ENCODE measurements at places on chromosomes 6 and 20.

GRCh38 chr6:128246472-128247260 lies 273.7 kb downstream of the PTPRK start:
- DNase-seq = no peak

GRCh38 chr6:125807293-125807692 lies 16.5 kb downstream of the NCOA7 start:
- DNase-seq = no peak

DNA sequence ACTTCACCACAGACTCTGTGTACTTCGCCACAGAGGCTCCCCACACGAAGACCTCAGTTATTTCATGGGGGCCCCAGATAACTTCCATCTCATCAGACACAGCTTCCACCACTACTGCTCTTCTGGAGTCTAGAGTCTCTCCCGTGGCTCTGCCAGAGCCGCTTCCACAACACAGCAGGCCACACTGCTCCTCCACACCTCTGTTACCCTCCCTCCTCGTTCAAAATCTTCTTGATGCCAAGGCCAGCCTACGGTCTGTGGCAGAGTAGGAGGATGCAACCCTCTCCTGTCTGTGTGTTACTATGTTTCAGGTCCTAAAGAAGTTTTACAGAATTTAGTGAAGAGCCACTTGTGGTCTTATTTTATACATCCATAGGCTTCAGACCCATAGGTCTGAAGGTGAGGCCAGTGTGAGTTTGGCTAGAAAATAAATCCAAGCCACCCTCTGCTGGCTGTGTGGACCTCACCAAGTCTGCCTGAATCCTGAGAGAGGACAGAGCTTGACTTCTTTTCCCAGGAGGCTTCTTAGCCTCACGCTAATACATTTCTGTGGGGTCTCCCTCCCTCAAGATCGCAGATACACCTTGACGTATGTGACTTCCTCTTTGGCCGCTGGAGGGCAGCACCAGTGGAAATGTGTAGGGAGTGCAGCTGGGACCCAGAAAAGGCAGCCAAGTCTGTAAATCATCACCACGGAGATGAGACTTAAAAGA lies 197.7 kb downstream of the FAXC start:
- peak; percentile 78 for DNase-seq

DNA sequence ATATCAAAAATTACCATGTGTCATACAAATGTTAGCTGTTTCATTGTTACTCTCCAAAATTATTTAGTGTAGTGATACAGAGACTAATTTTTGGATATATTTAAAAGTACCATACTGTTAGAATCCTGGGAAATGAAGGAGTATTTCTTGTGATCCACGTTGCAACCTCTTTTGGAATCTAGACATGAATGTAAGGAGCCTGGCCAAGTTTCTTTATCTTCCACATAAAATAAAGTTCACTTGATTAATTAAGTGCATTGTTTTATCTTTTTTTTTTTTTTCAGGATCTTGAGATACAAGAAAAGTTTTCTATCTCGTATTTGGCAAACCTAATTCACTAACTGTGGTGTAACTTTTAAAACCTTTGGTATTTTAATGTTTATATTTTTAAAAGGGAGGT lies 270.7 kb downstream of the SOX4 start:
- DNase-seq = no peak

DNA sequence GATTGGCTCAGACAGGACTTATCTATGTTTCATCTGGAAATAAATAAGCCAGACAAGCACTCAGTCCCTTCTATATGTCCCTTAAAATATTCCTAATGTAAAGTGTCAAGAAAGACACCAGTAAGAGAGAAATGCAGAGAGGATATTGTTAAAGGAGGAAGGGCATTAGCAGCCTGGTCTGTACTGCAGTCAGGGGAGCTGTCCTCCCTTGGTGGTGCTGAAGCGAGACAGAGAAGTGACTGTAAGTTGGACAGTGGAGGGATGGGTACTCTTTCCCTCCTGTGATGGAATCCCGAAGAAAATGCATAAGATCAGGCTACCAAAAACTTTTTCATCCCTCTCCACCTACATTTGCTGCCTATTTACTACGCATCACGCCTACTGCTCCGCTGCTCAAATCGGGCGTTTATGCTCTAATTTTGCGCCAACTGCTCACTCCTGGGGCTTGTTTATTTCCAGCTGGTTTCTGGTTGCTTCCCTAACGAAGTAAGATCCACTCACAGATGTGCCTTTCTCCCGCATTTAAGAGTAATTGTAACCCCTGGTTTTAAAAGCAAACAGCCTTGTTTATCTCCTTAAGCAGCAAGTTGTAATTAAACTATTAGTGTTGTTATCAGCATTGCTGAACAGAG lies 35.2 kb downstream of the PHACTR1 start:
- DNase-seq = peak; percentile 82

GRCh38 chr6:29496961-29497360 lies 9.2 kb upstream of the MAS1L start:
- DNase-seq = no peak

DNA sequence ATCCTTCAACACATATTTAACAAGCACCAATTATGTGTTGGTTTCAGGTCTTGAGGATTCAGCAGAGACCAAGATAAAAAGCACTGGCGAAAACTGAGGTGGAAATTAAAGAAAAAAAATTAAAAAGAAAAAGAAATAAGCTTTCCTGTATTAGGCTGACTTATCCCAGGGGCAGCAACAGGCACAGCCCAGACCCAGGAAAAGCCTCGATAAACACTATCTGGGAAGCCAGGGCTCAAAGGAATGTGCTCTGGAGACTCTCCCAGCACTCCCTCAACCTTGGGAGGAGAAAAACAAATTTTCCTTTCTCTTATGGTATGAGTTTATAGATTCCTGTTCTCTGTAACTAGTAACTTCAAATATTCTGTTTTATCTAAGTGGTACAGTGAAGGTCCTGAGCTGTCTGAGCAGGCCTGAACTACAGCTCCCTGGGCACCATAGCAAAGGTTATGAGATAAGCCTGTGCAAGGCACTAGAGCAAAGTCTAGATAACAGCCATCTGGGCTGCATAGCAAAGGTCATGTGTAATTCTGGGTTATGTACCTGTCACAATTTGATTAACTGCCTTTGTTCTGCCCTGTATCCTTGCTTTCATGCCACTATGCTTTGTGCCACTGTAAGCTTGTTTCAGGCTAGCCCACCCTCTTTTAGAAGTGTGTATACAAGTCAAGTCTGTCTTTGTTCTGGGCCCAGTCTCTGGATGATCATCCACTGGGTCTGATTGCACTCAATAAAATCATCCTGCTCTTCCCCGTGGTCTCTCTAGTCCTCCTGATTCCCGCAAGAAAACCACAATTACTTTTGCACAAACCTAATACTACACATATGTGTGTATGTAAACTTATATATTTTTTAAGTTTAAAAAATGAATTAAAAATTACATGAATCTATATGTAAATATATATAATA lies 54.0 kb downstream of the IL22RA2 start:
- DNase-seq = no peak

DNA sequence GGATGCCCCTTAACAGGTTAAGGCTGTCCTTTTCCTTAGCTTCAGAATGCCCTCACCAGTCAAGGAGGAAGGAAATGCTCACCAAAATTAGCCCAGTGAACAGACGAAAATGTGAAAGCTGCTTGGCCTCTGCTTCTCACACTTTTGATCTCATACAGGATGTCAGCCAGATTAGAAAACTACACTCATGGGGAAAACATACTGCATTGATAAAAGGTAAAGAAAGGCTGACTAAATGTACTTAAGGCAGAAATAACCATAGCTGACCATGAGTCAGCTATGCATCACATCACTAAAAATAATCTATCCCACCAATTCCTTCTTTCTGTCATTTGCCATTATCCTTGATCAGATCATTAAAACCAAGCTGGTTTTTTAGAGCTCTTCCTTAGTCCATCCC lies 198.4 kb upstream of the TENT5A start:
- DNase-seq = no peak

DNA sequence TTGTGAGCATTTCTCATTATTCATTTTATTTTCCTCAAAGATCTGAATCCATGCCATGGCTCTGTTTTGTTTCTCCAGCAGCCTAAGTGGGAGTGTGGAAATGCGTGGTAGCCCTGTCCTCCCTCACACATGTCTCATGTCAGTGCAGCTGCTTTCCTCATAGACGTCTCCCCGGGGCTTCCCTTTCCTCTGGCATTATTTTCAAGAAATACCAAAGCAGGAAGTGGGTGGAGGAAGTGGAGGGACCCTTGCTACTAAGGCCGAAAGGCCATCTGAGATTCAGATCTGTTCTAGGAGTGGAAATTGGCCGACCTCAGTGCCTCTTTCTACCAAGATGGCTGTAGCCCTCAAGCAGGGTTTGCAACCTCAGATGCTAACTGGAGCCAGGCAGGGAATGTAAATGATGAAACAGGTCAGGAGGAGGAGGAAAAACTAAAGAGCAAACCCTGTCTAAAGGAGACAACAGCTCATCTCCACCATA lies 420.9 kb upstream of the PLCB4 start:
- DNase-seq = no peak

DNA sequence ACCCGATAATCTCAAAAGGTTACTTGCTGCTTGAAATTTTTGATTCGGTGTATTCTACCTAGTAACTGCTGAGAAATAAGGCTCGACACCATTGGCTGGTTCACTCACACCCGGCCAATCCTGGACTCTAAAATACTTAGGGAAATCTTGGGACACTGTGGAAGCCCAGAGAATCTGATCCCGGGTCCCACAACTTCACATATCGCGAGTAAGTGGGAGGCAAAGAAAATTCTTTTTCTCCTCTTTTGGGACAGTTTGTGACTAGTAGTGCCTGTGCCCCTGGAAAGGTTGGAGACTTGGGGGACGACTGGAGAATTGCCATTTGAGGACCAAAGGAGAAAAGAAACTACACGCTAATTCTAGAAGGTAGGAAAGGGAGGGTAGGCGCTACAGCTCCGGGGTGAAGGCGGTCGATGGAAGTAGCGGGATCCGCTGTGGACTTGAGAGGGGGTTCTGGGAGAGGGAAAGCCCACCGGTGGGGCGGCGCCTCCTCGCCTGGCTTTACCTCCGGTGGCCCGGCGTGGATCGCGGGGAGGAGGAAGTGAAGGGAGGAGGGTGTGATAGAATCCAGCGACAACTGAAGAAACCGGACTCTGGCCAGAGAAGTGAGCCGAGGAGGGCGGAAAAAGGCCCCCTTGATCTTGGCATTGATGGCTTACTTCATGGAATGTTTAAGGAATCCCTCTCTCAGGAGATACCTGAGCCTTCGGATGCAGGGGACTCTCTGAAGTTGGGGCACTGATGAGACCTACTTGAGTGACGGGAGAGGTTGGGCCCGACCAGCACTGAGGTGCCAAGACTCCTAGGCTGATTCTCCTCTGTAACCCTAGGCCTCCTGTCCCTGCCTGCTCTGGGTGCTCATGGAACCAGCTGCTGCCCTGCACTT lies 18.8 kb upstream of the BTN3A3 start:
- peak; percentile 62 for DNase-seq

- no peak for DNase-seq
Observed at GRCh38 chr6:34275128-34275804, 26.5 kb upstream of the SMIM29 start.

DNA sequence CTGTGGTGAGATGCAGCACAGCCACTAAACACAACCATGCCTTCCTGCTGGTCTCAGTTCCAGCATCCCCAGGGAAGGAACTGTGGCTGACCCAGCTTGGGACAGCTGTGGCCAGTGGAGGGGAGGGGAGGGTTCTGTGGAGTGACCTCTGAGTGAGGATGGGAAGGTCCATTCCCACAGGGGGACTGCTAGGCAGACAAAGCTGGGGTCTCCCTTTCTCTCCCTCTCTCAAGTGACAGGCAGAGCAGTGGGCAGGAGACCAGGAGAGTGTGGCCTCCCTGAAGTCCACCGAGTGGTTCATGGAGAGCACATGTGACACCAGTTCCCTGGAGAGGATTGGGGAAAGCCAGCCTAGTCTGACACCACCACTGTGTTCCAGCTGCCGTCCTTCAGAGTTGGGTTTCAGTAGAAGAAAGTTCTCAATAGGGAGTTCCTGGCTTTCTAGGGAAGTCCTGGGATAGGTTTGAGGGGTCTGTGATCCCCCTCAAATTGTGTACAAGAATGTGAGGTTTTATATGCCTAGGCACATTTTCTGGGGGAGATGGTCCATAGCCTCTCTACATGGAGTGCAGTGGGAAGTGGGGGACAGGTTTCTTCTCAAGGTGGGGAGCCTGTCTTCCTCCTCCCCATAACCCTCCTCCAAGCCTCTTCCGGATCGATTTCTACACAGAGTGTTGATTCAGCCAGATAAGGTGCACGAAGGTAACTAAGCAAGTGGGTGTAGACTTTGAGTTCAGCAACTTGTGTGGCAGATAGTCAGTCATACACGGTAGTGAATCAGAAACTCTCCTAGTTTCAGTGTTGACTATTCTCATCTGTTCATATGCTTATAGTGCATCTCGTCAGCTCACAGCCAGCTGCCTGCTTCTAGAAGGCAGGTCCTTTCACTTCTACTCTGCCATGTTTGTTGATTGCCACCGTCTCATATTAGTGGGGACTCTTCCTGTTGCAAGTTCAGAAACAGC lies 18.9 kb downstream of the MANBAL start:
- no peak for DNase-seq

DNA sequence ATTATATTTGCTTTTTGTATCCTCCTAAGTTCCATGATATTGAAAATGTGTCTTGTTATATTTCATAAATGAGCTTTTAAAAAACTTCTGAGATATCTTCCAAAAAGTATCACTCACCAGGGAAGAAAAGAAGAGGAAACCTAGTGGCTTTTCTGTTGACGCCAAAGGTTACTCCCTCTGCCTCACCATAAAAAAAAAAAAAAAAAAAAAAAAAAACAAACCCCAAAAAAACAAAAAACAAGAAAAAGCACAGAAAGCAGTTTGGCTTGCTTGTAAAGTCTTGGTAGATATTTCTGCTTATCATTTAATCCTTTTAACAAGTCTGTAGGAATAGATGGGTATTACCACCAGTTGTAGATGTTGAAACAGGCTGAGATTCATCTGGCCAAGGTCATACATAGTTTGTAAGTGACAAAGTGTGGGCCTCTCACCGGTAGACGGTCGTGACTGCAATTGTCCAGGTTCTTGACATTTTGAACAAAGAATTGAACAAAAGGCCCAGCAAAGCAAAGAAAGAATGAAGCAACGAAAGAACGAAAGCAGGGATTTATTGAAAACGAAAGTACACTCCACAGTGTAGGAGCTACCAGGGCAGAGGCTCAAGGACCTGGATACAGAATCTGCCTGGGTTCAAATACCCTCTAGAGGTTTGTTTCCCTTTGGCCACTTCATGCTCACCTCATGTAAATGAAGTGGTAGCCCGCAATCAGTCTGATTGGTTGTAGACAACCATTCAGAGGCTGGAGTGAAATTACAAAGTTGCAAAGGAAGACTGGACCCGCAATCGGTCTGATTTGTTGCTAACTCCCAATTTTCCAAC lies 11.6 kb upstream of the ELOVL5 start:
- DNase-seq = no peak

DNA sequence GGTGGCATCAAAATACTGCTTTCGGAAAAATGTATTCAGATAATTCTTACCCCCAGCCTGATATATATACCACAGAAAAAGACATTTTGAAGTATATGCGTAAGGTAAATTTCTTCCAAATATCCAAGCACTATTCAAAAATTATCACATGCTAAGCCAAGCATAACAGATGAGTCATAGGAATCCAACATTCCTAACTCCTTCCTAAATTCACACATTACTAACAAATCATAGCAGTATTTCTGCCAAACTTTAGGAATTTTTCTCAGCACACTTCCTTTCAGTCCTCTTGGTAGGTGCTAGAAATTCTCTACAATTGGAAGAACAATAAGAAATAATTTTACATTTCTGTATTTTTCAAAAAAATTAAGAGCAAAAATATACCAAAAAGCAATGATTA lies 417.5 kb downstream of the EYS start:
- DNase-seq = no peak
